ENCODE measurements at places on chromosomes 5 and 9.

- no peak for DNase-seq
Observed at GRCh38 chr5:58452566-58453258, 7.2 kb downstream of the PLK2 start.

GRCh38 chr5:176608937-176609723 is 826 bp downstream of the GPRIN1 start:
- DNase-seq, result no peak

- no peak for DNase-seq
Observed at GRCh38 chr9:28079677-28080076, 506.4 kb upstream of the C9orf72 start.

DNA sequence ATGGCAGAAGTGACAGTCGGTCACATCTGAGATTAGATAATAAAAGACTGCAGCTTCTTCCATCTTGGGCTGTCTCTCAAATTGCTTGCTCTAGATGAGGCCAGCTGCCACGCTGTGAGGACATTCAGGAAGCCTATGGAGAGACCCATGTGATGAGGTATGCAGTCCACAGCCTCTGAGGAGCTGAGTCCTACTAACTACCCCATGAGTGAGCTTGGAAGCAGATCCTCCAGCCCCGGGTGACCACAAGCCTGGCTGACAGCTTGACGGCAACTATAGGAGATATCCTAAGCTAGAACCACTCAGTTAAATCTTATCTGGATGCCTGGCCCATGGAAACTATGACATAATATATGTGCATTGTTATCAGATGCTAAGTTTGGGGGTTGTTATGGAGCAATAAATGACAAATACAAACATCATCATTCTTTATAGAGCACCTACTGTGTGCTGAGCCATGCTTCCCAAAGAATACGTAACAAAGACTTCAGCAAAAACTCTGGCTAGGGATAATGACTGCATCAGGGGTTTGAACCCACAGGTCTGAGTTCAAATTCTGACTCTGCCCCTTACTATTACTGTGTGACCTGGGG is 26.7 kb downstream of the KCNV2 start:
- no peak for DNase-seq

DNA sequence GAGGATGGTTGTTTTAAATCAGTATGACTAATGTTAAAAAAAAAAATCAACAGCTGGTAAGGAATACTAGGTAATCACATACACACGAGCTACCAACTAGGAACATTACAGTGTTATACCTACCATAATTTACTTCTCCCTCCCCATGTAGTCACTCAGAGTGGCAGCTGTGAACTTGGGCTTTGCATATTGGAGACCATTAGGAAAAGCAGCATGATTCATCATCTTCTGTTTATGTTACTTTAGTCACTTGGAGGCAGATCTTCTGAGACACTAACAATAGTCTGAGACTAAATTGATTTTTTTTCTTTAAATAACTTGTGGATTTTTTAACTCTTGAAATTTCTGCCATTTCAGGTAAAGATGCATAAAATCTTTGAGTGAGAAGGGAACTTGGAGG is 141.5 kb upstream of the NR4A3 start:
- no peak for DNase-seq

DNA sequence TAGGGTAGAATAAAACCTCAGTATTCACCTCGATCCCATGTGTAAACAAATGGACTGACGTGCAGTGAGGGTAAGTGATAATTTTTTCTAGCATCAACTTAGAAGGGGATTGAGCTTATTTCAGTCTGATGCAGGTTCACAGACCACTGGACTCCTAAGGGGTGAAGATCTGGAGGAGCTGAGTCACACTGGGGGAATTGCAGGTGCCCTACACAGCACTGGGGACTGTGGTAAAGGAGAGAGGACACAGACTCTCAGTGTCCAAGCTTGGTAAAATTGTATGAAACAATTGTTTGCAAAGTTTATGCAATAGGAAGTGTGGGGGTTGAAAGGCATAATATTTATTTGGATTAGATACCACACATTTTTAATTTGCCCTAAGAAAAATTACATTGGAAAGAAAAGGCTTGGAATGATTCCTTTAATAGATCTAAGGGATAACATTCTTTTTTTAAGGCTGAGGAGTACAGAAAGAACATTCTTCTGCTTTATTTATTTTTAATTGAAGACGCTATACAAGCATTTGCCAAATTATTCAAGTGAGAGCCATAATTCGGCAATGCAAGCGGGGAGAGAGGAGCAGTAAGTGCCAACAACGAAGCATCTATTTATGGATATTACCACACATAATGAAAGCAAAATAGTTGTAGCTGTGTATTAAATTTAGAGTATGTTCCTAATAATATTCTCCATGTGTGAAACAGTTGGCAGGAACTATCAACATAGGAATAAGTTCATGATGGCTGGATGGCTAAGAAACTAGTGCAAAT is 766.9 kb upstream of the ADAMTS16 start:
- no peak for DNase-seq

GRCh38 chr5:133840168-133840567 is 128.3 kb downstream of the C5orf15 start:
- DNase-seq, result no peak

GRCh38 chr9:105879181-105879580 is 184.8 kb downstream of the TMEM38B start:
- DNase-seq, result no peak

- no peak for DNase-seq
Observed at GRCh38 chr9:131708226-131709002, 31.5 kb downstream of the RAPGEF1 start.

GRCh38 chr5:180784497-180785097 is 18.0 kb downstream of the MGAT1 start:
- DNase-seq, result peak; percentile 62

- DNase-seq, result no peak
Observed at GRCh38 chr5:171131497-171131896, 177.6 kb upstream of the TLX3 start.

GRCh38 chr9:21381448-21382339 is 3.5 kb downstream of the IFNA2 start:
- no peak for DNase-seq

- DNase-seq, result no peak
Observed at GRCh38 chr5:37575541-37576489, 196.7 kb downstream of the WDR70 start.

DNA sequence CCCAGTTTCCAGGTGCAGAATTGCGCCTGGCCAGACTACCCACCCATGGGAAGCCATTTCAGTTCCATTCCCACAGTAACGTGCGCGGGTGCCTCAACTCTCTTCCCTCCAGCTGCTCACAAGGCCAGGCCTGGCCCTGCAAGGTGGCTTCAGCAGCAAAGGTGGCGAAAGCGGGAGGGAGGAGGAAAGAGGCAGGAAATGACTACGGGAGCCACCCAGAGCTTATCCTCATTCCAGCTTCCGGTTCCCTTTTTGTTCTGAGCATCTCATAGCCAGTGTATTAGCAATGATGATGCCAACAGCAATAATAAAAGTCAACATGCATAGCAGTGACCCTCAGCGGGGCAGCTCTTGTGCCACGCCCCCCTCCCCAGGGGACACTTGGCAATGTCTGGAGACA is 101.5 kb upstream of the BOD1 start:
- no peak for DNase-seq

GRCh38 chr5:149807176-149807575 is 77.1 kb downstream of the PPARGC1B start:
- DNase-seq, result no peak

DNA sequence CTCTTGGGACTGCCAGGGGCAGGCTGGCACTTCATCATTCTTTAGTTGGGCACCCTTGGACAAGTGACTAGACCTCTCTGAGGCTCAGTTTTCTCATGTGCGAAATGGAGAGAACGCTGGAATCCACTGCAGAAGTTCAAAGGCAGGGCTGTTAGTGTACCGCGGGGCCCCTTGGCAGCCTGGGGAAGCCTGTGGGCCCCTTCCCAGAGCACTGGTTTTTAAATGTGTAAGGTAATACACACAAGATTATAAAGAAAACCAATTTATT is 209.5 kb upstream of the MVB12B start:
- no peak for DNase-seq

DNA sequence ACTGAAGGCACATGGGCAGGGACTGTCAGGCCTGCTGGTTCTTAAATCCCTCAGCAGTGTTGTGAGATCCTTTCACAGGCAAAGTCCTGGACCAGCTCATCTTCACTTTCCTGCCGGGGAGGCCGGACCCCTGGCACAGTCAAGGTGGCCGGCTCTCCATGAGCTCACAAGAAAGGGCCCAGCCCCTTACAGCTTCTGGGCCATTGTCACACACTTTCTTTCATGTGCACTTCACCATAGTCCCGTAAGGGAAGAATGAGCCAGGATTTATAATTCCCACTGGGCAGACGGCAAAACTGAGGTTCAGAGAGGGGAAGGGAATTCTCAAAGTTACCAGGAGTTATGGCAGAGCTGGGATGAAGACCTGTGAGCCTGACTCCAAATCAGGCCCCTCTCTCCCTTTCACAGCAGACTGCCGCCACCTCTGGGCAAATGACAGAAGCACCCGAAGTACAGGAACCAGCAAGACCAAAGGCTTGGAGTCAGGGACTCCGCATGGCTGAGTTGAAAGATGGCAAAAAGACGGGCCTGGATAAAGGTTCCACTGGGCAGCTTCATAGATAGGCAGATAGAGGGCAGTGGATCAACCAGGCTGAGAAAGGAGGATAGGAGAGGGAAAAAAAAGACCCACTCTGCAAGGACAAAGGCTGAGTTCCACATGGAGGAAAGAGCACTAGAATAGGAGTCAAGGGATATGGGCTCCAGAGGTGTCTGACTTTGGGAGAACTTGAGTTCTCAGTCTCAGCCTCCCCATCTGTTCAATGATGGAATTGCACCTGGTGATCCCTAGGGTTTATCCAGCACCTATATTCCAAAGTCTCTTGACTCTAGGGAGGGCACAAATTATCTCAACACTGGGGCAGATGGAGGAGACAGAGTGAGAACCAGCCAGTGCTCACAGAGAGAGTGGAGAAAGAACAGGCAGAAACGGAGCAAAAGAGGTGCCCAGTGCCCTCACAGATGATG is 128.7 kb downstream of the PAX5 start:
- DNase-seq, result no peak

GRCh38 chr5:102262688-102263087 is 33.4 kb downstream of the SLCO4C1 start:
- no peak for DNase-seq

GRCh38 chr9:93033531-93033930 is 25.0 kb upstream of the SUSD3 start:
- no peak for DNase-seq

DNA sequence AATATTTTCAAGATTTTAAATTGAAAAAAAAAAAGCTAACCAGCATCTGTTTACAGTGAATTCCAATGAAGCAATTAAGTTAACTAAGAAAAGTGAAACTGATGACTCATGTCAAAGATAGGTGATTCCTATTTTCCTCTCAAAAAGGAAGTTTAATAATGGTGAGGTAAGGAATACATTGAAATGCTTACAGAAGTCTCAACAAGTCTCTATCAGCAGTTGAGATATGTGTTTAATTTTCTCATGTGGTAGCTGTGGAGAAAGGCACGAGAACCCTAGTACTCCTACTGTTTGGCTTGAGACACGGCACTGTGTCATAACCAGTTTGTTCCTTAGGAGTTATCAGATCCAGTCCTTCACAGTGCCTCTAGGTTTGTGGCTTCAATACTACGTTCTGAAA is 114.5 kb downstream of the SLC25A46 start:
- DNase-seq, result no peak

- DNase-seq, result peak; percentile 36
Observed at GRCh38 chr9:112174965-112175795, at the start of gene SUSD1. Gene SUSD1 (minus strand): TSS chr9:112175297. CDS start chr9:112175235, 62 bp downstream.

- DNase-seq, result no peak
Observed at GRCh38 chr9:72875221-72875620, 77.6 kb downstream of the ALDH1A1 start.

DNA sequence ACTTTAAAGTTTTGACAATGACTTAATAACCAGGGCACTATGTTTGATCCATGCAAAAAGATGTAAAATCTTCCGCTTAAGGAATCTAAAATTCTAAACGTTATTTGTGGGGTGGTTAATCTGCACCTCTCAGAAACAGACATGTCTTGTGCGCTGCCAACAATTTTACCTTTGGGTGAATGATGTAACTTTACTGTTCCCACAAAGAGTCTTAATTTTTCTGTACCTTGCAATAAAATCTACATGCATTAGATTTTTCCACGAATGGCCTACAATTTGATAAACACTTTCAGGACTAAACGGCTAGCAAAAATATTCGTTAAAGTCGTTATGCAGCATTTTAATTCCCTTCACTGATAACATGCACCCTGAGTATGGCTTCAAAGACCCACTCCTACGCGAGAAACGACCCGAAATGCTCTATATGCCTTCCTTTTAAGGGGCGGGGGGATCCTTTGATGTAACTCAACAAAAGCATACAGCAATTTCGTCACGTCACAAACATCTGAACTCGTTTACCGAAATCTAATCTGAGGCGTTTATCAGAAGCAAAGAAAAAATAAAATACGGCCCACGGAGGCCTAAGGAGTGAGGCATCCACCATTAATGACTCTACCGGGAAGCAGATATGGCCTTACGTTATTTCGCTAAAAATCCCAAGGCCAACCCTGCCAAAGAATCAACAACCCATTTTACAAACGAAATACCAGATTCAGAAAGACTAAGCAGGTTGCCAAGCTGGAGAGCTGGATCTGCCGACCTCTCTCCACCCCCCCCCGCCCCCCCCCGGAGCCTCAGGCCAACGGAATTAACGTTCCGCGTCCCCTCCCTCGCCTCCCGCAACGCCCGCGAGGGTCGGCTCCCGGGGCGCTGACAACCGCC is 621 bp downstream of the AK6 start:
- no peak for DNase-seq

DNA sequence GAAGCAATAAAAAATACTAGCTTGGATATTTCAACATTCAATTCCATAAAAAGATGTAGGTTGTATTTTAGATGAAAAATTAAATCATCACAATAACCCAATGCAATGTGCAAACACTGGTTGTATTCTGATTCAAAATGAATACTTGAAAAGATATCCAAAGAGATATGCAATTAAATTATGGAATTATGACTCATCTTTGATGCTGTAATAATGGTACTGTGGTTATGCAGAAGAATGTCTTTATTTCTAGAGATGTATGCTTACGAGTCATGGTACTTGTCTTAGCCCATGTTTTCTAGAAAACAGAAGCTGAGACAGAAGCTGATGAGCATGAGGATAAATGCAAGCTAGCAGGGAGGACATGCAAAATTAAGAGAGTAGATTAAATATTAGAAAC is 1941.4 kb upstream of the NUDT12 start:
- DNase-seq, result no peak

DNA sequence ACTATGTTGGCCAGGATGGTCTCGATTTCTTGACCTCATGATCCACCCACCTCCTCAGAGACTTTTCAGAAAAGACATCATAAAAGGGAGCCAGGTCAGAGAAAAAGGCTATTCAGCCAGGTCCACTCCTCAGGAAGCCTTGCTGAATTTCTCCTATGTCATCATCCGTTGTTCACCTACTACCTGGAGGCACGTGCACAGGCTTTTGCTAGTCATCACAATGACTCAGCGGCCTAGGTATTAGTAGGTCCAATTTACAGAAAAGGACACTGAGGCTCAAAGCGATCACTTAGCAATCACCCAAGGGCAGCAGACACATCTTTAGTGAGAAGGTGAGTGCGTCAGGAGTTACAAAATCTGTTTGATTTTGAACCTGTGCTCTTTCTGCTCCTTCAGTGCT is 72.3 kb upstream of the RAD23B start:
- DNase-seq, result no peak

GRCh38 chr9:128006332-128006996 is 25.7 kb upstream of the EEIG1 start:
- no peak for DNase-seq

Measured in frontal cortex (tissue), 4 donors.